ENCODE measurements at places on chromosomes 11 and 22.

DNA sequence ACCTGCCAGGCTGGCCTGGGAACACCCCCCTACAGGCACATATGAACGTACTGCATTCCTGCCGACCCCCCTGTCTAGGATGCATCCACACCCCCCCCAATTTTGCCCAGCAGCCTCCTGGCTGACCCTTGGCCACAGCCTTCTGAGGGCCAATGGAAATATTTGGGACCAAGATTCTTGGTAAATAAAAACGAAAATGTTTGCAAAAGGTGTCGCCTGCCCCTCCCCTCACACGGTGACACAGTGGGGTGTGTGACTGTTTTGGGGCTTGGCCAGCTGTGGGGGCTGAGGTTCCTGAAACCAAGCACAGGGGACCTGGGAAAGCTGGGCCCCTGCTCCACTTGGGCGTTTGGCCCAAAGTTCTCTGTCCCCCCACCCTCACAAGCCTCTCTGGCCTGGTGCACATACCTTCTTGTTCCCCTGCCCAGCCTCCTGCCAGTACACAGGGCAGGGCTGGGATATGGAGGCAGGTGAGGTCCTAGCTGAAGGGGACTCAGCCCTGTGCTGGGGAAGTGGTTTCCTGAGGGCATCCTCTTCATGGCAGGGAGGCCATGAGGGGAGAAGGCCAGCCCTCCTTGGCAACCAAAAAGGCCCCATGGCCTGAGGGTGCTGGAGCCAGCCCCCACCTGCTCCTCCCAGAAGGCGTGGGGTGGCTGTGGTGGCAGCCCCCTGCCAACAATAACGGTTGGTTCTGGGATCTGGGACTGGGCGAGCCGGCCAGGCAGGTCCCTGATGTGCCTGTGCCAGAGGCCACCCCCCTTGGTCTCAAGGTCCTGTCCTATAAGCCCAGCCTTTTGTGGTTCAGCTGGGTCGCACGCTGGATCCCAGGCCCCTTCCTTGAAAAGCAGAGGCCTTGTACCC lies 2.1 kb upstream of the CRACR2B start:
- no peak for DNase-seq

GRCh38 chr22:27466778-27467438 lies 334.6 kb downstream of the MN1 start:
- DNase-seq: no peak

DNA sequence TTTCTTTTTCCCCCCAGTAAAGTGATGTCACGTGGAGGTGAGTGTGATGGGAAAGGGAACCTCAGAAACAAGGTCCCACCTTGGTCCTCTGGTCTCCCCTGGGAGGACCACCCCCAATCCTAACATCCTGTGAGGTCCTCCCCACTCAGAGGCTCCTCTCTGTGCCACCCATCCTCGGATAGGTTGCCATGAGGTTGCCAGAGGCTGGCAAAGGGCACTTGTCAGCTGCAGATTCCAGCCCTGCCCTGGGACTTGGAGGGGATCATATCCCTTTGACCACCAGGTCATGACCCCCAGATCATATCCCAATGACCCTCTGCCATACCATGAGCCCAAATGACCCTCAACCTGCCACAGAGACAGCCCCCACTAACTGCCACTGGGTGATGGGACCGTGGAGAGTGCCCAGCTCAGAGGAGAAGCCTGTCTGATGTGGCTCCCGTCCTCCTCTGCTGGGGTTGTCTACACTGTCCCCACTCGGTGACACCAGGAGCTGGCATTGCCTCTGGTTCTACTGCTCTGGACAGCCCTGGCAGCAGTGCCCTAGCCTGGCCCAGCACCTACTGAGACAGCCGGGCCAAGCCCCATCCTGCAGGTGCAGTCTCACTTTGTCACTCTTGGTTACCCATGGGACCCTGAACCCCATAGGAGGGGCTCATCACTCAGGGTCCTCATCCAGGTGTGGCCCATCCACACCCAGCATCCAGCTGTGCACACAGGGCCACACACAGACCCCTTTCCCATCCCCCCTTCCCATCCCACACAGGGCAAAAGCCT lies 90.2 kb upstream of the KCNQ1OT1 start:
- DNase-seq: no peak

DNA sequence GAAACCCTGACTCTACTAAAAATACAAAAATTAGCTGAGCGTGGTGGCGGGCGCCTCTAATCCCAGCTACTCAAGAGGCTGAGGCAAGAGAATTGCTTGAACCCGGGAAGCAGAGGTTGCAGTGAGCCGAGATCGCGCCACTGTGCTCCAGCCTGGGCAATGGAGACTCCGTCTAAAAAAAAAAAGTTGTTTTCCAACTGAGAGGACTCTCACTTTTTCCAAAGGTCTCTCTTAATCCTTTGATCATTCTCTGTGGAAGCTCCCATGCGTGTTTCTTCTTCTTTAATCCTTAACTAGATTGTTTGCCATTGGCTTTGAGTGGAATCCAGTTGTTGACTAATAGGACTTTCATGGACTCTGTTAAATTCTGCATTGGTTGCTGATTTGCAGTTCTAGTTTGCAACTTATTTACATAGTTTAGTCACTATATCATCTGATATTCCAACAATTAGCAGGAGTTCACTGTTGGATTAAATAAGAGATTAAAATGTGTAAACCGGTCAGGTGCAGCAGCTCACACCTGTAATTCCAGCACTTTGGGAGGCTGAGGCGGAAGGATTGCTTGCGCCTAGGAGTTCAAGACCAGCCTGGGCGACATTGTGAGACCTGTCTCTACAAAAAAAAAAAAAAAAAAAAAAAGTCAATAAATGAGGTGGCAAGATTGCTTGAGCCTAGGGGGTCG lies 79.7 kb downstream of the C22orf31 start:
- no peak for DNase-seq

- DNase-seq: no peak
These were observed 65.4 kb downstream of the MICAL2 start for GRCh38 chr11:12175694-12176241.
